ENCODE measurements at places on chromosomes 1 and 21. TPM values are rescaled to one million over a fixed set of nuclear protein-coding genes. Genes with fewer than 3 reads are reported as not detected.

Gene C4BPA
- not detected for total RNA-seq

Gene KDM5B
- 121 TPM for total RNA-seq

Gene MAP3K7CL
- total RNA-seq, result 16.3 TPM

Gene PI4KB
- total RNA-seq, result 99.3 TPM

Gene LRP8
- total RNA-seq, result 27.3 TPM

Gene AIDA
- total RNA-seq, result 33.7 TPM

Gene CACHD1
- not detected for total RNA-seq

Gene RAB4A
- 31.6 TPM for total RNA-seq

Gene SYT6
- 0.13 TPM for total RNA-seq

Gene ECM1
- 0.43 TPM for total RNA-seq

Gene KCNA2
- total RNA-seq, result 0.26 TPM

Gene C1orf94
- not detected for total RNA-seq

Gene MYBPH
- not detected for total RNA-seq
